ENCODE measurements at places on chromosomes 6 and 20.

DNA sequence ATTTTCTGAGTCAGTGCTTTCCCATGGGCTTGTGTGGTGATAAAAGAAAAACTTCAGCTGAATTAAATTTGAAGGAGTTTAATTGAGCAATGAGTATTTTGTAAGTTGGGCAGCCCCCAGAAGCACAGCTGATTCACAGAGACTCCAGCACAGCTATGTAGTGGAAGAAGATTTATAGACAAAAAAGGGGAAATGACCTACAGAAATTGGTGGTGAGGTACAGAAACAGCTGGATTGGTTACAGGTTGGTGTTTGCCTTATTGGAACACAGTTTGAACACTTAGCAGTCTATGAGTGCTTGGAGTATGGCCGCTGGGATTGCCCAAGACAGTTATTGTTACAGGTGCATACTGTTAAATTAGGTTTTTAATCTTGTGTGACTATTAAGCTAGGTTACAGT, 96.9 kb upstream of the PTPRK start:
- DNase-seq: no peak

- no peak for DNase-seq
Measured at GRCh38 chr6:169937389-169938261, 186.2 kb downstream of the ERMARD start.

GRCh38 chr20:48684501-48685041, 143.2 kb downstream of the PREX1 start:
- no peak for DNase-seq

DNA sequence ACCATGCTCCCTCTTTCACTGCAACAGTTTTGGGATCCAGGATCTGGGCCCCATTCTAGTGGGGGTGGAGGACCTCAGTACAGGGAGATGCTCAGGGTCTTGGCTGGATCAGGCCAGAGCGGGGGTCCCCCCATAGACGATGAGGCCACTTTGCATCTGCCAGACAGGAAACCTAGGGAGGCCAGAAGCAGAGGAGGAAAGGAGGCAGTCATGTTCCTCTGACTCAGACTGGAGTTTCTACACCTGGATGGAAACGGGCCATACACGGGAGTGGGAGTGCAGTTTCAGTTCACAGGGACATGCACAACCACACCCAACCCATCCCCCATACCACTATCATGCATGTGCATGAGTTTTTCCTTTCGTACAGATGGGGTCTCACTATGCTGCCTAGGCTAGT, 3.6 kb upstream of the EMILIN3 start:
- no peak for DNase-seq

DNA sequence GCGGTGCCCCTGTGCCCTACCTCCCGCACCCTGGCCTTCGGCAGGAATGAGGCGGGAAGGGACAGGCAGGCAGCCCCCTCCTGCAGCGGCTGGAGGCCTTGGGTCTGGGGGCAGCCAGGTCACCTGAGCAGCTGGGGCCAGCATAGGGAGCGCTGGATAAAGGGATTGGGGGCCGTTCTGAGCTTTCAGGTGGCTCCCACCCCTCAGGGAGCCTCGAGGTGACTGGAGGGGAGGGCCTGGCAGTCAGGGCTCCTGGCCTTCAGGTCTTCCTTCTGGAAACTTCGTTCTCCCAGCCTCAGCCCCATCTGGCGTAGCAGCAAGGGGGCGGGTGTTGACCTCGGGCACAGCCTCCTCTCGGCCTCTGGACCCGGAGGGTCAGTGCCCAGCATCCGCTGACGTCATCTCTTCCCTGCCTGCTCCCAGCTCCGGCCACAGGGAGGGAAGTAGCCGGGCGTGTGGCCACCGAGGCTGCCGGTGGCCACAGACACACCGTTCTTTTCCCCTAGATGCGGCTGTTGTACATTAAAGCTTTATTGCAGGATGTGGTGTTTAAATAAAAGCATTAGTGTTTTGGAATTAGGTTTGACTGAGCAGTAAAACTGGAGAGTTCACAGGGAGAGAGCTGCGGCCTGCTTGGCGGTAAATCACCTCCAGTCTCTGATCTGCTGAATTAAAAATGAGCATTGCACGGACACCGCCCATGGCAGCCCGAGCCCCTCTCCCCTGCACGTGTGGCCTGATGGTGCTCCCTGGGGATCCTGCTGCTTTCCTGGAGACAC, 80.0 kb upstream of the GATA5 start:
- DNase-seq: no peak

Measured in activated CD8-positive, alpha-beta memory T cell treated with anti-CD3 and anti-CD28 coated beads for 48 hours (primary cell).